COR-L47 (cell line): ENCODE measurements at places on chromosomes 4 and X.

DNA sequence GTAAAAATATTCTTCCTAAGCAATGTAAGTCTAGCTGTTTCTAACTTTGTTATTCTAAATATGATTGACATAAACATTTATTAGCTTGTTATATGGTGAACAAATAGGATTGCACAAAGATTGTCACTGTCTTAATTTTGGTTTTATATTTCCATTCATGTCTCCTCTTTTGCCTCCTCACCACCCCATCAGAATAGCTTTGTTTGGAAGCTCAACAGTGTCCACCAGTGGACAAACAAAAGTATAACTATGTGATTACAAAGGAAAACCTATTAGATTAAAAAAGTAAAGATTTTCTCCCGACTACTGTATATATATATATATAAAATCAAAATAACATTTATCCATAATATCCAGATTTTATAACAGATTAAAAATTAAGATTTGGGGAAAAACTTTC, 468.2 kb downstream of the ZIC3 start:
- DNase-seq = no peak

DNA sequence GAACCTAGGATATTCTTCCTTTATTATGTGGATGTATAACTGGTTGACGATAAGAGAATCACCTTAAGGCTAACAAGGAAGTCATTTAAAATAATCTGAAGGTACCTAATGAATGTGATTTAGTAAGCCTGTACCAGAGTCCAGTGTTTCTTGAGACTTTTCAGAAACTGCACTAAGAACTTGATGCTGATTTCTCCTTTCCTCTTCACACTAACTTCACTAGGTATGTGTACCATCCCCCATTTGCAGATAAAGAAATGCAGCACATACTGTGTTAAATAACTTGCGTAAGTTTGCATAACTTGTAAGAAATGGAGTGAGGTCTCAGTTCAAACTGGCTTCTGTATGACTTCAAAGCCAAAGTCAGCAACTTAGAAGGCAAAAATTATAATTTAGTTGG, 63.3 kb downstream of the ELOVL6 start:
- DNase-seq = no peak

DNA sequence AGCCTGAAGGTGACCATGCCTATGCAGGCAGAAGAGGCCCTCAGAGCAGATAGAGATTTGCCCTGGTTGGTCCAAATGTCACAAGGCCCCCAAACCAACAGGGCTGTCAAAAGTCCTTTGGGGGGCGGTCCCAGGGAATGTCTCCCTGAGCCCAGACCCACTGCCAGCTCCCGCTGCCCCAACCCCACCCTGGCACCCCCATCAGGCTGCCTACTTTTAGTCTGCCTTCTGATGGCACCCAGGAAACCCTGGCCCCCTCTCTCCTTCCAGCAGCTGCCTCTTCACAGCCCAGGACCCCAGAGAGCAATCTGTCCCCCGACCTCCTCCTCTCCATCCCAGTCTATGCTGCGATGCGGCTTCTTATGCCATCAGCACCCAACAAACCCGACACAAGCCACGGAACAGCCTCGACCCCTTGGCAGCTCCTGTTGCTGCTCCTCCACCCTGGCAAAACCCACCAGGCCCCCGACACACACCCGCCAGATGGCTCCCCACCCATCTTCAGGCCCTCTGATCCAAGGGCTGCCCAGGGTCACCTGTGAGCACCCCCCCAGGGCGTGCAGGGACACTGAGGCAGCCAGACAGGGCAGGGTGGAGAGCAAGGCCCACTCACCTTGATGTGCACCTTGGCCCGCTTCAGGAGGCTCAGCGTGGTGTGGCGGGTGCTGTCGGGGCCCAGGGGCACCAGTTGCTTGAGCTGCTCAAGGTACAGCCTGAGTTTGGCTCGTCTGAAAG, 9.9 kb downstream of the MXD4 start:
- no peak for DNase-seq

- no peak for DNase-seq
Observed at GRCh38 chr4:169054879-169055278, 44.8 kb upstream of the CBR4 start.

DNA sequence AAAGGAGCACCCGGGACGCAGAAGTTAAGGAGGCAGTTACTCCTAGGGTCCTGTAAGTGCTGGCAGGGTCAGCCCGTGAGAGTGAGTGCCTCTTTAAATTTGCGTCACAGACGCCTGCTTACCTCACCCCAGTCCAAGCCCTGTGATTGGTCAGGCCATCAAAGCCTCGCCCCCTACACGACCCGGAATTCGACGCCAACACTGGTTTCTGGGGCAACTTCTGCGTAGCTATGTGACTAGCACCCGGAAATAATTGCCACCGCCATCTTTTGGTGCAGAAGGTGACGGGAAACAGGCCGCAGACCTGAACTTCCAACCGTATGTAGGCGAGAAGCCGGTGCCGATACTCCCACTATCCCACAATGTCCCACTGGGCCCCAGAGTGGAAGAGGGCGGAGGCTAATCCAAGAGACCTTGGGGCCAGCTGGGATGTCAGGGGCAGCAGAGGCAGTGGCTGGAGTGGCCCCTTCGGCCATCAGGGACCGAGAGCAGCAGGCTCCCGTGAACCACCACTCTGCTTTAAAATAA, at the start of gene DDX53:
TSS of gene DDX53 (plus strand) at position 265 of the 528 bp plus-strand sequence. CDS start at position 363, 98 bp downstream.
- DNase-seq = no peak

DNA sequence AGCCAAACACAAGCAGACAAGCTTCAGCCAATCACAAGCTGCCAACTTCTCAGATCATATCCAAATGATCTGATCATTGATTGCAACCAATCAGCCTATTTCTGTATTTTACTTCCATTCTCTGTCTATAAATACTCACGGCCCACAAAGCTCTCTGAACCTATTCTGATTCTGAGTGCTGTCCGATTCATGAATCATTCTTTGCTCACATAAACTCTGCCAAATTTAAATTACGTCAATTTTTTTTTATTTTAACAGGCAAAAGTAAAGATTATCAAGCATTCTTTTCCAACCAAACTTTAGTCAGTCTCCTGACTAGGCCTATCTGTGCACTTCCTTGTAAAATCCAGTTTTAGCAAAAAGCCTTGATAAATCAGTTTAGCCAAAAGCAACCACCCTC, 1.8 kb upstream of the TCEANC start:
- DNase-seq = no peak

DNA sequence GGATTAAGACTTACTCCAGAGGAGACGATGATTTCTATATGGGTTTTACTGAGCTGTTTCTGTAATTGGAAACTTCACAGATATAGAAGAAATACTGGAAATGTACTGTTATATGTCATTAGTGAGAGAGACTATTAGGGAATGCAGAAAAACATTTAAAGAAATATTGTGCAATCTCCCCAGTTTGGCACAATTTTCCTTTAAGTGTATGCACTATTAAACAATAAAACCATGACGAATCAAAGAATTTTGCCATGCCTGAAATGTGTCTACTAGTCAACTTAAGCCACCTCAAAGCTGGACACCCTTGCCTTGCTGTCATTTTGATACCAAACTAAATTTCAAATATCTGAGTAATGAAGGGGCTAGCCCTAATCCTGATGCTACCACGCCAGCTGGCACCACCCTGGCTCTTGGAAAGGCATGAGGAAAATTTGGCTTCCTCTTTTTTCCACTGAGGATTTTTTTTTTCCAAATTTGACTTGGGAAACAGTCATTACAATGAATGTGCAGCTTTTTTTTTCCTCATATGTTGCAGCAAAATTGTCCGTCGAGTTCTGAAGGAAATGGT, 36.1 kb downstream of the MTTP start:
- DNase-seq = no peak

- no peak for DNase-seq
Observed at GRCh38 chr4:82680834-82681233, 117.8 kb downstream of the SCD5 start.

DNA sequence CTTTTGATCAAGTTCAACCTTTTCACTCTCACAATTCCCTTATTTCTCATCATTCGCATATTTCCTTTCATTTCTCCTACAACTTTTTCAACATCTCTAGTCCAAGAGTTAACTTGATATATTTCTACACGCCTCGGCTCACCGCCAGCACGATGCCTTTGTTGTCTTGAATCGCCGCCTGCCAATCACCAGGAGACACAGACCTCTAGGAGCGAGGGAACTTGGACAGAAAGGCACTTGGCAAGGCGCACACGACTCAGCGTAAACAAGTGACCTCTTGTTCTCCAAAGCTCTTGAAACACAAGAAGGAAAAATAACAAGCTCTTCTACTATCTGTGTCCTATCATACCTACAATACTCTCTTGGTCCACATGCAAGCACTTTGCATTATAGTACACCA, 27.1 kb upstream of the RBMX start:
- no peak for DNase-seq

DNA sequence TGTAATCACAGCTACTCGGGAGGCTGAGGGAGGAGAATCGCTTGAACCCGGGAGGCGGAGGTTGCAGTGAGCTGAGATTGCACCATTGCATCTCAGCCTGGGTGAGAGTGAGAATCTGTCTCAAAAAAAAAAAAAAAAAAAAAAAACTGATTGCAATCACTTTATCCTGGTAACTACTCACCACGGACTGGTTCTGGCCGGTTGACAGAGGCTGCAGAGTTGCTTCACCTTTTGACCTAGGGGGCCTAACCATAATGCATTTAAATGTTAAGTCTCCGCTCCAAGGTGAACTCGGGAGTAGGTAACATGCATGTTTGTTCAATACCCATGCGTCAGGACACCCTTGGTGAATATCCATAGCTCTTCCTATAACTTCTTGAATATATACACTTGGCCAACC, 1.8 kb downstream of the PPP2R3B start:
- DNase-seq = no peak

GRCh38 chr4:173488656-173489055, 41.4 kb downstream of the HAND2 start:
- no peak for DNase-seq

GRCh38 chr4:80434238-80434637, 98.7 kb downstream of the CFAP299 start:
- DNase-seq = no peak

- no peak for DNase-seq
Observed at GRCh38 chr4:123297836-123298235, 98.8 kb upstream of the SPRY1 start.

DNA sequence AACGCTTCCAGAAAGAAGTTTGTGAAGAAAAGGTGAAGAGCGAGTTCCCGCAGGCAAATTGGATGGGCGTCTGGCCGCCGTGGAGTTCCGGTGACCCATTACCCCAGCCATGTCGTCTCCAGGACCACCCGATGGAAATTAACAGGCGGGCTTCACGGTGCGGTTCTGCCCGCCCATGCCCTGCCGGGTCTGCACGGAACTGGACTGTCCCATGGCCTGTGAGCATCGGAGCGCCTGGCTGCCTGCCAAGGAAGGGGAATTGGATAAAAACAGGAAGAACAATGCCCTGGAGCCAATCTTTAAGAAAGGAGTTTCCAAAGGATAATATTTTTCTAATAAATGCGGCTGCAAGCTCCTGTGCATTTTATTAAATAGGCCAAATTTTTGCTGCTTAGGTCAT, 319.8 kb upstream of the SLC7A11 start:
- DNase-seq = no peak

DNA sequence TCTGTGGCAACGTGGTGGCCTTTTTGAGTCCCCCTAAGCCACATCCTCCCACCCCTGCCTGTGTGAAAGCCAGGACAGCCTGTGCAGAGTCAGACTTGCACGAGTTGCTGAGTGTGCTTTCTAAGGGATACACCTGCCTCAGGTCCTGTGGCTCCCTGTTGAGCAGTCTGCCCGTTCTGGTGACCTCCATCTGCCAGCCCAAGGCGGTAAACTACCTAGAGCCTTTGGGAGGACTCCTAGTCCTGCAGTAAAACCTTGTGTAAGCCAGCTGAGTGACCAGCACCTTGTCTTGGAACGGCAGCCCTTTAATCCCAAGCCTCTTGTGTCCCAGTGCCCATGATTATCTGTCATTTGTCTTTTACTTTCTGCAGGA, 69.3 kb downstream of the NBDY start:
- no peak for DNase-seq

DNA sequence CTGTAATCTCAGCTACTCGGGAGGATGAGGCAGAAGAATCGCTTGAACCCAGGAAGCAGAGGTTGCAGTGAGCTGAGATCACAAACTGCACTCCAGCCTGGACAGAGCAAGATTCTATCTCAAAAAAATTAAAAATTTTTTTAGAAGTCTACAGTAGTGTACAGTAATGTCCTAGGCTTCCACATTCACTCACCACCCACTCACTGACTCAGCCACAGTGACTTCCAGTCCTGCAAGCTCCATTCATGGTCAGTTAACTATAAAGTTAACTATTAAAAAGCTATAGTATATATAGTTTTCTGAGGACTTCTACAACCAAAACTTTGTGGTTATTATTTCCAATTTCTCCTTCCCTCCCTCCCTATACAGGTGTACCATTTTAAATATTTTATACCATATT, 34.7 kb upstream of the NEUROG2 start:
- no peak for DNase-seq

GRCh38 chrX:3598046-3598605, 115.3 kb downstream of the PRKX start:
- DNase-seq = no peak

DNA sequence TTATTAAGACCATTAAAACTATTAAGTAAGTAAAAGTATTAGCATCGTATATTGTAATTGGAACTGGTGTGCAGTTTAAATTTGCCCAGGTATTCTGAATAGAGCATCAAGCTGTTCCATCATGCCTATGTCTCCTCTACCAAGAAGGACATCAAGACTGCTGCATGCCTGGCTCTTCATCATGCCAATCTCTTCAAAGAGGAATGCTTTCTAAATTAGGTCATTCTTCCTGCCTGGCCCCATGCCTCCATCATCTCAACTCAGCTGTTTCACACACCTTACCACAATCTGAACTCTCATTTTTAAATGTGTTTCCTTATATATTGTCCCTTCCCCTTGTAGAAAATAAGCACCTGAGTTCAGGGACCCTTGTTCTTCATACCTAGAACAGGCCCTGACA, 270.5 kb upstream of the PPARGC1A start:
- no peak for DNase-seq

DNA sequence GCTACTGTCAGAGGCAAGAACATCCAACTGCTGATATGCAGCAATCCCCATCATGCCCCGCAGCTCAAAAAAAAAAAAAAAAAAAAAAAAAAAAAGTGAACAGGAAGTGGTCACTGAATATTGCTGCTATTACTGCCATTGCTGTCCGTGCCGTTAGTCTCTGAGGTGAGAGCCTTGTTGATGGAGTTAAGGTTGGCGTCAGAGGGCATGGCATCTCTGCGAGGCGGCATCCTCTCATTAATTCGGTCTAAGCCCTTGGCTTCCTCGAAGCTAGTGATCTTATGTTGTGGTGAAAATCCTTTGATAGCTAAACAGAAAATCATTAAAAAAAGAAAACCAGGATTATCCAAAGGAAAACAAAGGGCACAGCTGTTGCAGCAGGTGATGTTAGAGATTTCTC, 321.6 kb downstream of the PPP3CA start:
- no peak for DNase-seq

GRCh38 chr4:127250577-127250976, 382.2 kb upstream of the INTU start:
- DNase-seq = no peak

- DNase-seq = peak; percentile 81
Observed at GRCh38 chr4:183407128-183407585, 37.3 kb upstream of the CDKN2AIP start.

- DNase-seq = no peak
Observed at GRCh38 chr4:10893395-10893794, 208.8 kb upstream of the CLNK start.

GRCh38 chrX:53595266-53595810, 91.2 kb downstream of the HUWE1 start:
- no peak for DNase-seq
